GDM1 (cell line): ENCODE measurements at places on chromosomes 7 and 10.
A peak's percentile ranks its signal among the peaks of the same experiment; 100 is the strongest.

DNA sequence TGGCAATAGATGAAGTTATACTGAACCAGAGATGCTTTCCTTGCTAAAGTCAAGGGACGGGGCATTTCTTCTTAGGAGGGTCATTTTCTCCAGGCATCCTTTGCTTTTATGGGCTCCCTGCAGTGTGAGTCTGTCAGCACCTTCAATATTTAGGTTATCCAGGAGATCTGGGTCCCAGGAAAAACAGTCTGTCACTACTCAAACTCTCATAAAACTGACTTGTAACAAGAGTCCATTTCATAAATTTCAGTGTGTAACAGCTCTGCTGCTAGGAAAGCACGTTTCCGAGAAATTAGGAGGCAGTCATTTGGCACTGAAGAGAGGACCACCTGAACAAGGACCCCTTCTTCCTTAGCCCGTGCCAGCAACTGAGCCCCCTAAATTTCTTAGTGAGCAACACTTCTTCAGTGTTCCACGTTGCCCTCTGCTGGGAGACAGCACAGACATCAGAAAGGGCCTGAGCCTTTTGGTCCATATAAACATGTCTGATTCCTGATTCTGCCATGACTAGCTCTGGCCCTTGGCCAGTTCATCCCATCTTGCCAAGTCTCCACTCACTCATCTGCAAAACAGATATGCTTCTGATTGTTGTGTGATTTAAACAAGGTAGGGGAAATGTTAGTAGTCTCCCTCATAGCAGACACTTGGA lies 7.2 kb downstream of the GCC1 start:
- no peak for DNase-seq

- no peak for DNase-seq
Measured at GRCh38 chr7:96624954-96625353, 84.7 kb downstream of the SEM1 start.

DNA sequence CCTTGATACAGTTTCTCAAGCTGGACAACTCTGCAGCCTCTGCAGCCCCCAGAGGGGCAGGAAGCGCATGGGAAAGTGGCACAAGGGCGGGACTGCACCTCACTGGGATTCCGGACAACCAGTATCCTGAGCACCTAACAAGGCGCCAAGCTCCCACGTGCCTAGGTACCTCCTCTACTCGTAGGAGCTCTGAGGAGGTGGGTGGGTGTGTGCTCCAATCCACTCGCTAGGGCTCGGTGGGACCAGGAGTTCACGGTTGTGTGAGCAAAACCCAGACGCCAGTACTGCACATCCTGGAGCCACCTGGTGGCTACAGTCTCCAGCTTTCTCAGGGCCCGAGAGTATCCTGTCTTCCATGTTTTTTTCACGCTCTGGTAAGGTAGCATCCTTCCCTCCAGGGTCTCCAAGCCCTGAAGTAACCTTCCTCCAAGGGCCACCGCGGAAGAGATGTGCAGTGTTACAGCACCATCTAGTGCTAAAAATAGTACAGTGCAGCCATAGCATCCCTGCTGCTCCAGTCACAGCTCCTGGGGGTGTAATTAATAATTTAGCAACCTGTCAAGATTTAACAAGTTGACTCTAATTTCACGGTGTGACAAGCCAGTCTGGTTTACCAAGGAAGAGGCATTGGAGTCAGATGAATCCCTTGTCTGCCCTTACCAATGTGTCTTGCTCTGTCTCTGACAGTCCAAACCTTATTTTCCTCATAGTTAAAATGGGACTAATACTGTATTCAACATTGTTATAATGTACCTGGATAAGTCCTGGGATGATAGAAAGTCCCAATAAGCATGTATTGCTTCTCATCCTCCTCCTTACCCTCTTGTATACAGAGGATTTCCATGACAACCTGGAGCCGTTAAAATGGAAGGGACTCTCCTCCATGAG lies 70.4 kb downstream of the HERPUD2 start:
- peak; percentile 23 for DNase-seq

GRCh38 chr7:105682341-105683060 lies 101.2 kb upstream of the EFCAB10 start:
- no peak for DNase-seq

GRCh38 chr7:23655433-23655832 lies 24.6 kb upstream of the FAM221A start:
- no peak for DNase-seq

DNA sequence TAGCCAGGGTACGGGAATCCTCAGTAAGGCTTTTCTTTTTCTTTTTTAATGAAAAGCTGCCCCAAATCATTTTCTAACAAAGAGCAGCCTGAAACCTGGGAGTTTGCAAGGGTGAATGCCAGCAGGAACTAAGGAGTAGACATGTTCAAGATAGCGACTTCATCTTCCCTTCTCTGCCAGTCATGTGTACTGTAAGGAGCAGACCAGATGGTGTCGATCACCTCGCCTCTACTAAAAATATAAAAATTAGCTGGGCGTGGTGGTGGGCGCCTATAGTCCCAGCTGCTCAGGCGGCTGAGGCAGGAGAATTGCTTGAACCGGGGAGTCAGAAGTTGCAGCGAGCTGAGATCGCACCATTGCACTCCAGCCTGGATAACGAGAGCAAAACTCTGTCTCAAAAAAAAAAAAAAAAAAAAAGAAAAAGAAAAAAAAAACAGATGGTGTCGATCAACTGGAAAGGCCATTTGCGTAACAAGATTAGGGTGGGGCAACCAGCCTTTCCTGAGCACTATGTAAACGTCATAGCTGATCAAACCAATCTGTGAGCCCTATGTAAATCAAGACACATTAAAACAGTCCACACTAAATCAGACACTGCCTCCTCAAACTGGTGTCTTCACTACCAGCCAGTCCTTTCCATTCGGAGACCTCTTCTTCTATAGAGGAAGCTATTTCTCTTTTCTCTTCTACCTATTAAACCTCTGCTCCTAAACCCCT lies 33.8 kb downstream of the NOLC1 start:
- no peak for DNase-seq

DNA sequence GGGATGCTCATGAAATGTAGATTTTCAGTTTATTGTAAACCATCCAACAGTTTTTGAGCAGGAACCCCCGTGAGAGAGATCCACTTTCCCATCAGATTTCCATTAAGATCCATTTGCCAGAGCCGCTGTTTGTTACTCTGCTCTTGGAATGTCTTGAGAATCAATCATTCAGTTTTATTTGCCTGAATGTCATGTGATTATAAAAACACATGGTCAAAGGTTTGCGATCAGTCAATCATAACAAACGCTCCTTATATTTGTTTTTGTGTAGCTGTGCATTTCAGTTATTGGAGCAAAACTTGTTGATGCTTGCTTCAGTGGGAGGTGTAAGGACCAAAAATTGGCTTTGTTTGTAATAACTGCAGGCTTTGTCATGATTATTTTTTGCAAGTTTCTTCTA lies 155.8 kb upstream of the RHOBTB1 start:
- DNase-seq: no peak

DNA sequence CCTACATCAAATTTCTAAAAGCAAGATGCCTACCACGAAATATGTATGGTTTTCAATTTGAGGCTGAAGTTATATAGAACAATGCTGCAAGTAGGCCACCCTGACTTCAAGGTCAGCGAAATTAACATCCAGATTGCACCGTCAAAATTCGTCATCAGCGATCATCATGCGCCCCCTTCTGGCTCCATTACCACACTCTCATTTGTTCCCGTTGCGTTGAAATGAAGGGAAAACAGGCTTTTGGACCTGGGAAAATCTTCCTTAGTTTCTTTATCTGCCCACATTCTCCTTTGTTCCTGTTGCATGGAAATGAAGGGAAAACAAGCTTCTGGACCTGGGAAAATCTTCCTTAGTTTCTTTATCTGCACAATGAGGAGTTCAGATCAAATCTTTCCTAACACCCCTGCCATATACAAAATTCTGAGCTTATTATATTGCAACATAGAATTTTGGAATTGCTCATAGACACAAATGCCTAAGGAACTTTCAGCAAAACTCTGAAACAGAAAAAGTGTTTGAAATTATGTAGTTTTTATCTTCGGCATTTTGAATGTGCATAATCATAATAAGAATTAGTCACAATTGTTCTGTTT lies 98.2 kb upstream of the PRKCQ start:
- DNase-seq: peak; percentile 23

DNA sequence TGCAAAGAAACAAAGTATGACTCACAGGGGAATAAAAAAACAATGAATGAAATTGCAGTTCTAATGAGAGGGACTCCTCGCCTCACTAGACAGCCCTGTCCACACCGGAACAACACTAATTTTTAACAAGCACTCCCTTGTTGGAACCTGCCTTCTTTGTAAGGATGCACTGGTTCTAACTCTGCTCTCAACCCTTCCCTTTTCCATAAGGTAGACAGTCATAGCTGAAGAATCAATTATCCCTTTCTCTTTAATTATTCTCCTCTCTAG lies 65.1 kb downstream of the TSPAN12 start:
- no peak for DNase-seq

GRCh38 chr10:15035385-15036301 lies 8.1 kb upstream of the OLAH start:
- peak; percentile 51 for DNase-seq

GRCh38 chr7:286266-286665 lies 3.7 kb upstream of the FOXL3 start:
- DNase-seq: no peak

DNA sequence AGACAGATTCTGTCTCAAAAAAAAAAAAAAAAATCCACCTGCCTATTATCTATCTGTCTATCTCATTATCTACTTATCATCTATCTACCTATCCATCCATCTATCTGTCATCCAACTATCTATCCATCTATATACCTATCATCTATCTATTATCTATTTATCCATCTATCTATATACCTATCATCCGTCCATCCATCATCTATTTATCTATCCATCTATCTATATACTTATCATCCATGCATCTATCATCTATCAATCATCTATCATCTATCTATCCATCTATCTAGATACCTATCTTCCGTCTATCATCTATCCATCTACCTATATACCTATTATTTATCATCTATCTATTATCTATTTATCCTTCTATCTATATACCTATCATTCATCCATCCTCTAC lies 16.5 kb upstream of the TPST1 start:
- no peak for DNase-seq

DNA sequence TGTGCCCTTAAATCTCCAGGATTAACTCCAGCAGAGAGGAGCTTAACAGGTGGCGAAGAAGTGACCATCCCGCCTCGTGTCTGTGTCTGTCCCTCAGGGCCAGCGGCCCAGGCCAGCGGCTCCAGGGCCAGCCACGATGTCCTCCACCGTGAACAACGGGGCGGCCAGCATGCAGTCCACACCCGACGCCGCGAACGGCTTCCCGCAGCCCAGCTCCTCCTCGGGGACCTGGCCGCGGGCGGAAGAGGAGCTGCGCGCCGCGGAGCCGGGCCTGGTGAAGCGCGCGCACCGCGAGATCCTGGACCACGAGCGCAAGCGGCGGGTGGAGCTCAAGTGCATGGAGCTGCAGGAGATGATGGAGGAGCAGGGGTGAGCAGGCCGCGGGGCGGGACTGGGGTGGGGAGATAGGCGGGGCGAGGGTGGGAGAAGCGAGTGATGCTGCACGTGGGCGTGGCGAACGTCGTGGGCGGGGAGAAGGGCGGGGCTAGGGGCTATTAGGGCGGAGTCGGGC lies 33.3 kb downstream of the SRRM3 start:
- peak; percentile 46 for DNase-seq

DNA sequence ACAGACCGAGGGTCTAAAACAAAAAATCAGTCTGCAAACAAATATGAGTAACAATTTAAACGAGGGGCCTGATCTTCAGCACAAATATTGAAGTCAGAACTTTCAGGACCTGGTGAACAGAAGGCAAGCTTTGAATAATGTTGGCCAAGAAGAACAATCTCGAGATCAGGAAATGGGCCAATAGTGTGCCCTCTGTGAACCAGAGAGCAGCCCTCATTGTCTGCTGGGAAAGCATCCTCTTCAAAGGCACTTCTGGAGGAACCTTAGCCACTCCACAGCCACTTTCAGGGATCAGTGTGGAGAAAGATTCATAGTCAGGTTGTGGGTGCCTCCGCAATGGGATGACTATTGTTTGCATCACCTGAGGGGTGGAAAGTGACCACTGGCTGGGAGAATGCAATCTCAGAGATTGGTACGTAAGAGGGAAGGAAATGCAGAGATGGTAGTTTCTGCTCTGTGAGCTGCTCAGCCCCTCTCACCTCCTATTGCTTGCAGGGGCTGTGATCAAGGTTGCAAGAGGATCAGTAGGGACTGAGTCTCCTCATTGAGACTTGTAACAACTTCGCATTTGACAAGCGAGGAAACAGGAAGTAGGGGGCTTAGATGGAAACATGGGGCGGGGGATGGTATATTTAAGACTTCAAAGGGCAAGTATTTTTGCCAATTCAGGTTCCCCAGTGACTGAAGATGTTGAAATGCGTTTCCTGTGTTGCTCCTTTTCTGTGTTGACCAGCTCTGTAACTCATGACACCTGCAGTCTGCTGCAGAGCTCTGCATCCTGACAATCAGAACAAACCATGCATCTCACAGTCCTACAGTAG lies 28.4 kb upstream of the IFRD1 start:
- no peak for DNase-seq

GRCh38 chr10:43060291-43060690 lies 16.6 kb upstream of the RET start:
- no peak for DNase-seq

GRCh38 chr7:66145400-66146104 lies 30.9 kb downstream of the CRCP start:
- no peak for DNase-seq

GRCh38 chr10:100628061-100628460 lies 92.3 kb downstream of the HIF1AN start:
- no peak for DNase-seq

DNA sequence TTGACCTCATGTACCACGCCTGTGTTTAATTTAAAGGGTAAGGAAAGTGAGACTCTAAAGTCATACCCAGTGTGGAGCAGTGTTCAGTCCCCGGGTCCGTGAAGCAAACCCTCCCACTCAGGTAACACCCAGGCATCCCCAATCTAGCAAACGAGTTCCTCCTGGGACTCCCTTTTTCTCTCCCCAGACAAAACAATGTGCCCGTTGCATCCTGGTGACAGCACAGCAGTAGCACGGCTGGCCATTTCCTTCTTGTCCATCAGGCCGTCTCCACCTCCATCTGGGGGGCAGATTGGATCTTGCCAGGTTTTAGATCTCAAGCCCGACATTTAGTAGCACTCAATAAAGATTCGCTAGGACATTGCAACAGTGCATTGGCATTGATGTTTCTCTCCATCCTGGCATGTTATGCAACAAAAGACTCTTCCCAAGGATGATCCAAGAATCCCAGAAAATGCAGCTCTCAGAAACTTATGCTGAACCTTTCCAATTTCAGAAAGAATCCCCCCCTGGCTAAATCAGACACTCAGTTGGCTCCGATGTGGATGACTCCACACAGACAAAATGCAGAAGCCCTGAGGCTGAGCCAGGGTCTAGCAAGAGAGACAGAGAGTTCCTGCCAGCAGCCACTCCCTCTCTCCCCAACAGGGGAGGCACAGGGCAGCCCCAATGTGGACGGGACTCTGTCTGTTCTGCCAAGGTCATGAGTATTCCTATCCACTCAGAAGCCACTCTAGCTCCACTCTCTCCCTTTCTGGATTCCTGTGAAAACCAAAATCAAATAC lies 274.5 kb upstream of the MGMT start:
- DNase-seq: no peak

GRCh38 chr7:131689662-131690234 lies 133.3 kb upstream of the PODXL start:
- no peak for DNase-seq
